ENCODE measurements at places on chromosomes 11 and 22.

- no peak for DNase-seq
These were observed 93.1 kb upstream of the HORMAD2 start for GRCh38 chr22:29987137-29987536.

GRCh38 chr11:93832780-93833179 lies 17.6 kb downstream of the VSTM5 start:
- DNase-seq: no peak

- DNase-seq: no peak
These were observed 12.9 kb downstream of the TIMP3 start for GRCh38 chr22:32814285-32814860.

DNA sequence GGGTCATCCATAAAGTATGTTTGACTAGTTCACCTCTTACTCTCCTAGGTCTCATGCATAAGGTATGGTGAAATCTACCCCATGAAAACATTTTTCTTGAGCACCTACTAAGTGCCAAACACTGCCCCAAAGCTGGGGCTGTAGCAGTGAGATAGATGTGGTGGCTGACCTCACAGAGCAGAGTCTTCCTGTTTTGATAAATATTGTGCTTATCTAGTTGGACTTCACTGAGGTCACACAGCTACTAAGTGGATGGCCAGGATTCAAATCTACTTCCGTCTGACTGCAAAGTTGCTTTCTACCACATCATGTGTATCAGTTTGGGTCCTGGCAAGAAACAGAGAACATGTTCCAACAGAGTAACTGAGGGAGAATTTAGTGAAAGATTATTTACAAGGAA lies 6.4 kb upstream of the HTATIP2 start:
- no peak for DNase-seq

- no peak for DNase-seq
These were observed 2339.7 kb upstream of the RAG2 start for GRCh38 chr11:38937709-38938108.

- DNase-seq: no peak
These were observed 10.7 kb downstream of the SMIM38 start for GRCh38 chr11:69166218-69167115.

DNA sequence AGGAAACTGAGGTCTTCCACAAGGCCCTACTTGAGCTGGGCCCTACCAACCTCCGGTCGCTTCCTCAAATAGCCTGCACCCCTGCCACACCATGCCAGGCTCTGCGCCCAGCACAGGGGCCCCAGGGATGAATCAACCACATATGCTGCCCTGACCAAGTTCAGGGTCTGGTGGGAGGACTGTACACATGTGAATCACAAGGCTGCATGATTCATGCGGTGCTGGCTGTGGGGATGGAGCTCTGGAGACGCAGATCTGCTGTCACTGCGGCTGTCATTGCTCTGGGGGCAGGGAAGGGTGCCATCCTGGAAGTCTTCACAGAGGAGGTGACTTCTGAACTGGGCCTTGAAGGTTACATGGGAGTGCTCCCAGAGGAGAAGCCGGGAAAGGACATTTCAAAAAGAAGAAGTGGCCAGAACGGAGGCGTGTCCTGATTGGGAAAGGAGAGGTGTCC lies 21.5 kb downstream of the CYTH4 start:
- no peak for DNase-seq

- no peak for DNase-seq
These were observed 65.8 kb upstream of the NECTIN1 start for GRCh38 chr11:119794756-119795155.

DNA sequence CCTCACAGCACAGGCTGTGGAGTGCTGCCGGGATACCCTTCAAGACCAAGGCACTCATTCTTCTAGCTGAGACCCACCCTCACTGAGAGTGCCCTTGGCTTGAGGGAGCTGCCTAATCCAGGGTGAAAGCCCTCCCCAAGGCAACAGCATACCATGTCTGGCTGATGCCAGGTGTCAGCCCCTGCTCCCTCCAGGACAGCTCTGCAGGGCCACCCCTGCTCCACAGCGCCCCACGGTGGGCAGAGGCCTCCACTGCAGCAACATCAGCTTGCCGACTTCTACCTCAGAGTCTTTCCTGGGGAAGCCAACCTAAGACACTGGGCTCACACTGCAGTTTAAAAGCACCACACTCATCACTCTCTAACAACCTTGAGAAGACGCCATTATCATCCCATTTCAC lies 29.0 kb downstream of the TTLL1 start:
- peak; percentile 20 for DNase-seq

DNA sequence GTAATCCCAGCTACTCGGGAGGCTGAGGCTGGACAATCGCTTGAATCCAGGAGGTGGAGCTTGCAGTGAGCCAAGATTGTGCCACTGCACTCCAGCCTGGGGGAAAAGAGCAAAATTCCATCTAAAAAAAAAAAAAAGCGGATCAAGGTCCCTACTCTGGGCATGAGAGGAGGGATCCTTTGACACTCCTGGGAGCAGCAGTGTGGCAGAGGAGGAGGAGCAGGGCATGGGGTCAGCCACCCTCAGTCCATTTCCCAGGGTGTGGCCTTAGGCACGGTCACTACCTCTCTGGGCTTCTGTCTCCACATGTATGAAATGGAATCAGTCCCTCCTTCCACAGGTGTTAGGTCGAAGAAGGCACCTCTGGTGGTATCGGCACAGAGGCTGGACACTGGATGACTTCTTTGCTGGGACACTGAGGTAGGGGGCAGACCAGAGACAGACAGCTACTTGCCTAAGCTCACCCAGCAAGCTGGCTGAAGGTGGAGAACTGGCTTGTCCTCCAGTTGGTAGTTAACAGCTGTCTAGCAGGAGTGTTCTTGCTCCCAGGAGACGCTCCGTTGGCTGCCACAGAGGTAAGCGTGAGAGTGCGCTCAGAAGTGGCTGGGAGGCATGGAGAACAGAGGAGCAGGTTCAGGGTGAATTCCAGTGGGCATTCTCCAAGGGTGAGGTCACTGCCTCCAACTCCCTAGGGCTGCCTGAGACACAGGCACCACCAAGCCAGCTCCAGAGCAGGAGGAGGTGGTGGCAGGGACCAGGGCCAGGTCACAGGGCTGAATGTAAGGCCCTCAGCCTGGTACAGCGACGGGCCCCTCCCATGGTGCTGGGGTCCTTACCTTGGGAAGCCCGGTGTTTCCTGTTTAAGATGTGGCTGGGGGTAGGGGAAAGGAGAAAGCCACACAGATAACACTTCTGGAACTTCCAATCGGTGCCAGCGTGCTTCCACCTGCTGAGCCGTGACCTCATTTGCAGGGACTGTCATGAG lies 19.5 kb downstream of the TXN2 start:
- DNase-seq: no peak

- no peak for DNase-seq
These were observed 42.3 kb upstream of the ETS1 start for GRCh38 chr11:128629516-128630106.

DNA sequence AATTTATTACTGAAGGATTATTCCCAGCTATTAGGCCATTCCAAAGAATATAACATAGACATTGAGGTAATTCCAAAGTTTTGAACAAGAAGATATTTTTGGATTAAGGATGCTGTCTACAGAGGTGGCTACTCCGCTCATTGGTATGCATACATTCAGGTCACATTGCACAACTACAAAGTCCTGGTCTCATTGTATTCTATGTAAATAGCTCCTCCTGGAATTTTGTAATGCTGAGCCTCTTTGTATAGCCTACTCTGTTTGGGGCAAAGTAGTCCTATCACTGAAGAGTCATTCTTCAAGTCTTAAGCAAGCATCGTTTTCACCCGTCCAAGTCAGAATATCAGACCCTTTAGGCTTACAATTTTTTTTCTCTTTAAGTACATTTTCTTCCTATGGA lies 142.4 kb downstream of the KIF18A start:
- DNase-seq: no peak

- DNase-seq: no peak
These were observed 51.3 kb upstream of the SCUBE2 start for GRCh38 chr11:9142732-9143131.

DNA sequence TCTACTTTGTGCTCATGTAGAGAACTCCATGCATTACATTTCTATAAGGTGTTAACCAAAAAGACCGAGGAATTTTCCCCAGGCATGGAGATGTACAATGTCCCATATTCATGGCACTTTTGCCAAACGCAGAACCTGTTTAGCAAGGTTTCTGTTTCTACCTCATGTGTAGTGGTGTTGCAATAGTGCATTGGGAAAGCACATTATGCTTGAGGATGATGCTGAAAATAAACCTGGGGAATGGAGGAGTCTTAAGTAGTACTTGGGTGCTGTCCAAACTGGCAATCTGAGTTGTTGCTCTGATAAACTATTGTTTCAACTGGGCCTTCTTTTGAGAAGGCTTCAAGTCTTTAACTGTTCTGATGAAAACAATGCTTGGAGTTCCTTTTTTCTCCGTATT lies 11.5 kb upstream of the MUC15 start:
- no peak for DNase-seq

- DNase-seq: no peak
These were observed 103.7 kb downstream of the PICALM start for GRCh38 chr11:85965202-85965601.

- DNase-seq: peak; percentile 74
These were observed 11.0 kb upstream of the MS4A6A start for GRCh38 chr11:60193687-60194433.

DNA sequence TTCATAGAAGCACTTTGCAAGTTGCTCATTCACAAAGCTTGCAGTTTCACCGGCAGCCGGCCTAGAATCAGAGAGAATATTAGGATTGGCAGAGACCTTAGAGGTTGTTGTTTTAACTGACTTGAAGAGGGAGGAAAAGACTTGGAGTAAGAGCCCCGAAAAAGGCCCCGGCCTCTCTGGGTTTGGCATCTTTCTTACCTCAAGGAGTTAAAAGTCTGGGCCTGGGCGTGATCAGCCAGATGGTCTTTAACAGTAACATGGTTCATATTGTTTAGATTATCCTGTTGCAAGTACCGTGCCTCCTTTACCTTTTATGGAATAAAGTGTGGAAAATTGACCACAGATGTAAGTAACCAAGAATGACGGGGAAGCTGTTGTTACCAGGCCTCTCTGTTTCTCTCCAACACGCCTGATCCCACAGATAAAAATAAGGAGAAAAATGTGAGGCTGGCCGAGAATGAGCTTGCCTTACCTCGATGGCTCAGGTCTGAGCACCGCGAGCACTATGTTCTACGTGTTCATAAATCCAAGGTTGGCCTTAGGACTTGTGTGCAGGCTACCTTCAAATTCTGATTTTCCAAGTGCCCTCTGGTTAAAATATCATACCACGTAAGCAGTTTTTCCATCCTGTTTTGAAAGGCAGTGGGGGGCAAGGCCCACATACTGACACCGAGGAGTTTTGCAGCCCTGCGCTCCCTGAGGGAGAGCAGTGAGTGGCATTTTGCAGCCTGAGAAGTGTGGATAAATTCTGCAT lies 56.4 kb downstream of the PARVA start:
- no peak for DNase-seq

GRCh38 chr11:68282141-68282860 lies 10.5 kb upstream of the C11orf24 start:
- no peak for DNase-seq

DNA sequence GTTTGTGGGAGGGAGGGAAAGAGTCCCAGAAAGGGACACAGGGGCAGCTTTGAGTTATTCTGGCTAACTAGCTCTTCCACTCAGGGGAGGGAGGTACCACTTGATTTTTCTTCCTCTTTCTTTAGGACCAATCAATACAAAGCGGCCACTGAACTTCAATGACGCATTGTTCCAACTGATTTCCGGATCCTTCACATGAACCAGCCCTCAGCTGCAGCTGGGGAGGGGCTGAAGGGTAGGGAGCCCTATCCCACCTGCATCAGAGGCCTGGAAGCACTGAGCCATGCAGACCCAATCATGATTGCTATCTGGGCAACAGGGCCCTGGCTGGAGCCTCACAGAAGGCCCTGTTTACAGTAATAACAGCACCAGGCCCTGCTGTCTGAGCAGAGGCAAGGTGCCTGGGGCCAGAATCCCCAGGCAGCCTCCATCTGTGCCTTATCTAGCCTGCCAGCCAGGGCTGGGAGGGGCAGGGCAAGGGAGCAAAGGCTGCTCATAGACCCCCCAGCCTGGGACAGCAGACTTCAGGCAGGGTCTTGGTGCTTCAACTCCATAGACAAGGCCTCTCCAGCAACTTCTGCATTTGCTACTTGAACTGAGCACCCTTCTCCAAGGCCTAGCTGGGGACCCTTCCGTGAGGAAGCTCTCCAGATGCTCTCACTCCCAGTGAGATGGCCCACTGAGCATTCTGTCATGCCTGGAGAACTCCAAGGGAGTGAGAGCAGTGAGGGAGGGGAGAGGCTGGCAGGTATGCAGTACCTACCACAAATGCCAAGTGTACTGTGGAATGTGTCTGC lies 22.5 kb downstream of the CLPB start:
- DNase-seq: peak; percentile 56

DNA sequence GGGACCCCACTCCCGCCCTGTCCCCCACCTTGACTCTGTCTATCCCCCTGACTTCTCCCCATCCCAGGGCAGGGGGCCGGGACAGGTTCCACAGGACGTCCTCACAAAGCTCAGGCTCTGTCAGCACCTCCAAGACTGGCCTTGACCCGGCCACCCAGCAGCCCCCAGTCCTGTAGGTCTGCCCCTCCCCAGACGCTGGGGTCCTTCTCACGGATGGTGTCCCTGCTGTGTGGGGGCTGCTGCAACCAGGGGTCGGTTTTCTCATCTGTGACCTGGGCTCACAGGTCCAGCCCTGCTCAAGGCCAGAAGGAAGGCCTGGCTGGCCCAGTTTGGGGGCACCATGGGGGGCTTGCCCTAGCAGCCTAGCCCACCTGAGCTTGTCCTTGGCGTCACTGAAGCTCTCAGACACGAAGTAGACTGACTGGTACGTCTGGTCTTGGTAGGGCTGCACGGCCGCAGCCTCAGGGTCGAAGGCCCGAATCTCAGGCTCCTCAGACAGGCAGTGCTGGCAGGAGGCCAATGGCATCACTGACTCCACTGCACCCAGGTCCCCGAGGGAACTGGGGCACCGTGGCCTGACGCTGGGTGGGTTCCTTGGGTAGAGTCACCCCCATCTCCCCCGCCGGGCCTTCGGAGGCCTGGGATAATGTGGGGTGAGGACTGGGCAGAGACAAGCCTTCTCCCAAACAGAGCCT lies 4.0 kb upstream of the INS start:
- DNase-seq: no peak

DNA sequence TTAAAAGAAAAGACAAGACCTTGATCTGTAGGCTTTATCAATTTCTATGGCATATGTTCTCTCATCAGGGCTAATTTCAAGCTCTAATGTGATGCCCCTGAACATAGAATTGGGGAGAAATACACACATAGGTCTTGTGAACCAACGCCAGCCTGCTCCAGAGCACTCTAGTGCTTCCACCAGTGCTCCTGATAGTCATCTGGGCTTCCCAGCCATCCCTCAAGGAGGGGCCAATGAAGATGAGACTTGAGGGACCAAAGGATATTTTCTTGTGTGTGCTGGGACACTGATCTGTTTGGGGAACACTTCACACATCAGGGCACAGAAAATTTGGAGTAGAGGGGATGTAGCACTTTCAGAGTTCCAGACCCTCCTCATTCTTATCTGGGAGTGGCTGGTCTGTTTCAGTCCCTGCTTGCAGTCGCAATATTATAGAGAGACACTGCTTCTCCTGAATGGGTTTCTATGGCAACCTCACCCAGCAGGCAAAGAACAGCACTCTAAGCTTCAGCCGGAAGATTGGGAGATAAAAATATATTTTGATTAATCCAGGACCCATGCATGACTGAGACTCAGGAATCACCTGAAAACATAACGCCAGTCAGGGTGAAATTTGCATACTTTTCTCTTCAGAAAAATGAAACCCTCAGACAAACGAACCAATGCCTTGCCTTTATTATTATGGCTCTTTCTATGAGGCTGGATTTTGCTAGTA lies 28.4 kb upstream of the SCN3B start:
- DNase-seq: no peak

GRCh38 chr11:117462183-117462863 lies 134.7 kb downstream of the CEP164 start:
- no peak for DNase-seq
